ENCODE measurements at places on chromosomes 3 and 15. TPM values are rescaled to one million over a fixed set of nuclear protein-coding genes. Genes with fewer than 3 reads are reported as not detected.

GRCh38 chr3:46894256-46894655, 16.7 kb downstream of the PTH1R start:
- H3K4me3 ChIP-seq: no peak overlapping the region
- H3K4me1 ChIP-seq: peaks cover 18% of the 10 kb centered on the region
- DNase-seq: no peak
- no peak overlapping the region for H3K27ac ChIP-seq
- no peaks in the 10 kb centered on the region for H3K36me3 ChIP-seq

DNA sequence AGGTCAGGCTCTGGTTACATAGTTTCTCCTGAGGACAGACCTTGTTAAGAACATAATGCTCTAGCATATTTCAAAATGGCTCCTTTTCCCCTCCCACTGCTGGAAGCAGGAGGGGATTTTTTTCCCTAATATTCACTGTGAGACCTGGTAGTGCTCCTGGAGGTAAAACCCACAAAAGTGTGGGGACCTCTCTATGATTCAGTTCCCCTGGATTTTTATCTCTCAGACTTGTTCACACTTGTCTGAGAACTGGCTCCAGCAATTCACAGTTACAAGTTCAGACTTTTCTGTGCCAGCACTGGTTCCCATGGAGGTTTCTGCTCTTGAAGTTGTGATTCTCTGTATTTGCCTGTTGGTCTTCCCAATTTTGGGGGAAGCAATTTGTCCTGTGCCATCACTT, 36.3 kb upstream of the PCOLCE2 start:
- no peak overlapping the region for H3K4me3 ChIP-seq
- H3K27me3 ChIP-seq: peaks cover 19% of the 10 kb centered on the region
- DNase-seq: no peak
- H3K27ac ChIP-seq: no peak overlapping the region

- H3K27ac ChIP-seq: no peak overlapping the region
- H3K4me3 ChIP-seq: no peak overlapping the region
- no peak for DNase-seq
- no peaks in the 10 kb centered on the region for H3K36me3 ChIP-seq
- peaks cover 1% of the 10 kb centered on the region for H3K4me1 ChIP-seq
- peaks cover 7% of the 10 kb centered on the region for H3K27me3 ChIP-seq
Measured at GRCh38 chr3:132346841-132347736, 29.9 kb downstream of the ACP3 start.

GRCh38 chr3:121918779-121919483, 24.7 kb downstream of the SLC15A2 start:
- no peaks in the 10 kb centered on the region for H3K4me1 ChIP-seq
- no peak overlapping the region for H3K27ac ChIP-seq
- peaks cover 5% of the 10 kb centered on the region for H3K36me3 ChIP-seq
- DNase-seq: no peak
- no peaks in the 10 kb centered on the region for H3K27me3 ChIP-seq

DNA sequence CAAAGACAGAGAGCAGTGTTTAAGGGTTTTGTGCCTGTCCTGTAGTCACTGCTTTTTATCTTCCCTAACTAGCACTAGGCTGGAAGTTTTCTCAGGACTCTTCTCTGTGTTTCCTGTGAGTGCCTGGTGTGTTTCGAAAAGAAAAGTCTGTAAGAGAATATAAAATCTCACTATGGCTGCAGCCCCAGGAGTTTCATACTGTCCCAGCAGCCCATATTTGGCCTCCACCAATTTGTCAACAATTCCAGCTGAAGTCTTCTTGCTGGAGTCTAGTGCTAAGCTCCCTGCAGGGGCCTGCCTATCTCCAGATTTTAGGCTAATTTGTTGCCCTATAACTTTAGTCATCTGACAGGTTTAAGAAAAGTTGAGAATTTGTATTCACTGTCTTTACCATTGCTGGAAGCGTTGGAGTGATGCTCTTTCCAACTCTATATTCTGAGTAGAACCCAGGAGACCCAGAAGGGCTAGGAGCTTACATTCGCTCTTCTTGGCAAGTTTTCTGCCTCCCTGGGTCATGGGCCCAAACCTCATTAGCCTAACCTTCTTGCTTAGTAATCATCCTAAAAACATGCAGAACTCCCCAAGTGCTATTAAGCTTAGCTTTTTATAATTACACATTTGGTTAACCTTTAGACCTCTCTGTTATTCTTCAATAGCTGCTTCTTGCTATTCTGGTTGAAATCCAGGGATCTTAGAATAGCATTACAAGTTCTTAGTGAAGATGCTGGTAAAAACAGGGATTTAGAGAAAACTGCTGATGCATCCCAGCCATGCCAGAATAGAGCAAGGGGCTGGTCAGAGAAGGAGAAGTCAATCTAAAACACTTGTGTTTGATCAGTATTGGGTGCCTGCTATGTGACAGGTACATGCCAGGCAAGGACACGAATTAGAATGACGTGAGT, 283.1 kb downstream of the NEK10 start:
- H3K4me3 ChIP-seq: no peak overlapping the region
- H3K27me3 ChIP-seq: no peaks in the 10 kb centered on the region

GRCh38 chr3:69161587-69162307, 39.4 kb upstream of the LMOD3 start:
- peak; percentile 50 for DNase-seq
- H3K4me1 ChIP-seq: peaks cover 7% of the 10 kb centered on the region
- no peaks in the 10 kb centered on the region for H3K27me3 ChIP-seq
- no peak overlapping the region for H3K27ac ChIP-seq

DNA sequence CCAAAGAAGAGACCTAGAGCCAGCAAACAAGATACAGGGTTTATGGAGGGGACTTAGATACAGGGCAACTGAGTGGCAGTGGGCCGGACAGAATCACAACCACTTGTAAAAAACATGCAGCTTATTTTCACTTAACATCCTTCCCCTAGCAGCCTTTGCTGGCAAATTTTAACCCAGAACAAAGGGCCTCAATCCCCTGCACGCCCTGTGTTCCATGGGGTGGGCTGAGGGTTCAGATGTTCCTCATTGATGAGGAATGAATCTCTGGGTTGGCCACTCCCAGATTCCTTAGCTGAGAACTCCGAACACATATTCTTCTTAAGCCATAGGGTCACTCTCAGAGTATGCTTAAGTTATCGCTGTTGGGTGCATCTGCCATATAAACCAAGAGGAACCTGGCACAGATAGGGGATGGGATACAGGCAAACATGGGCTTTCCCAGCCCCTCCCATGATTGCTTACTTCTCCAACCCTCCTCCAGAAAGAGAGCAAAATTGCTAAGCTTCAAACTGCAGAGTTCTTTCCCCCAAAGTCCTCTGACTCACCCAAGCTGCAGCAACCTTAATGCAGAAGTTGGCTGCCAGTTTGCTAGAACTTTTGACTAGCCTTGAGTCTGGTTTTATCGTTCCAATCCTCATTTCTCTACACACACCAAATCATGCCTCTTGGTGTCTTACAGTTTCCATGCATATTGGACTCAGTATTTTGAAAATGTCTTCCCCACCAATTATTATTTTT, 146.9 kb downstream of the CD47 start:
- H3K4me1 ChIP-seq: peaks cover 14% of the 10 kb centered on the region
- no peak overlapping the region for H3K27ac ChIP-seq
- H3K27me3 ChIP-seq: no peaks in the 10 kb centered on the region
- no peaks in the 10 kb centered on the region for H3K36me3 ChIP-seq
- DNase-seq: no peak

- DNase-seq: no peak
- no peak overlapping the region for H3K4me3 ChIP-seq
- no peak overlapping the region for H3K27ac ChIP-seq
- H3K36me3 ChIP-seq: no peaks in the 10 kb centered on the region
Measured at GRCh38 chr15:98889930-98890695, 117.5 kb downstream of the PGPEP1L start.

GRCh38 chr3:29312395-29312794, 31.5 kb downstream of the RBMS3 start:
- H3K4me3 ChIP-seq: no peak overlapping the region
- no peaks in the 10 kb centered on the region for H3K36me3 ChIP-seq
- H3K4me1 ChIP-seq: no peaks in the 10 kb centered on the region
- no peaks in the 10 kb centered on the region for H3K27me3 ChIP-seq
- no peak overlapping the region for H3K27ac ChIP-seq

DNA sequence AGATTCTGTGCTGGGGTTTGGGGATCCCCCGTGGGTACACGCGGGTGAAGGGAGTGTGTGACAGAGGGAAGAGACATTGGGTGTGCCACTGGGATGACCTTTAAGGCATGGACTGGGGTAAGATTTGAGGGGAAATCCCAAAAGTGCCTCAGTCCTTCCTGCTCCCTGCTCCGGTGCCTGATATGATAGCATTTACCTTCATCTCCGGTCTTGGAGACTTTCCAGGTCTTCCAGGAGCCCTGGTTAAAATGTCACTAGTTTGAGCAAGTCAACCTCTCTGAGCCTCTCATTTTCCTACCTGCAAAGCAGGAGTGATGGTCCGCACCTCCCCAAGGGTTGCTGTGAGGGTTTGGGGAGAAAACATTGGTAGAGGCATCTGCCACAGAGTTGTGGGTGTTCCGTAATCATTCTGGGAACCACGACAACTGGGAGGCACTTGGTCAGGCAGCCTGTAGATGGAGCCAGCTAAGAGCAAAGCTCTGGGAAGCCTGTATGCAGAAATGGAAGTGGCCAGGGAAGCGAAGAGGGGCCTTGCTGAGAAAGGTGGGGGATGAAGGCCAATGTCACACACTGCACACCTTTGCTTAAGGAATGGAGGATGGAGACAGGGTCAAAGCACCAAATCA, 33.9 kb upstream of the KIF23 start:
- peaks cover 3% of the 10 kb centered on the region for H3K27me3 ChIP-seq
- no peak overlapping the region for H3K27ac ChIP-seq
- no peak for DNase-seq
- H3K4me1 ChIP-seq: no peaks in the 10 kb centered on the region
- no peak overlapping the region for H3K4me3 ChIP-seq
- no peaks in the 10 kb centered on the region for H3K36me3 ChIP-seq

DNA sequence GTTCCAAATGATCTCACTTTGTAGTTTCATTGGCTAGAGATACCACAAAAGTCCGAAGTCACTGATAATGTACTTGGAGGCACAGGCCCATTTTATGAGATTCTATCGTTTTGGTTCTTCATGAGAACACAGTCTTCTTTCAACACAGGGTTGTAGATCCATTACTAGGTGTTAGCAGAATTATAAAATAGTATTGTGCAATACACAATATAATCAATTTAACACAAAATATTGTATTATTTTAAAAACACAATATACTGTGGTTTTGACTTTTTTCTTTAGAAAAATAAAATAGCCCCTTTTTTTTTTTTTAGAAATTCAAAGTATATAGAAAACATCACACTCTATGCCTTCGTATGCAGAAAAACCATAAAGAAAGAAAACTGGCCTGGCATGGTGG, 138.6 kb upstream of the TSC22D2 start:
- H3K4me3 ChIP-seq: no peak overlapping the region
- DNase-seq: no peak
- H3K27ac ChIP-seq: no peak overlapping the region
- peaks cover 7% of the 10 kb centered on the region for H3K27me3 ChIP-seq
- no peaks in the 10 kb centered on the region for H3K36me3 ChIP-seq

- peaks cover 15% of the 10 kb centered on the region for H3K27me3 ChIP-seq
- H3K27ac ChIP-seq: no peak overlapping the region
- DNase-seq: no peak
- peaks cover 8% of the 10 kb centered on the region for H3K4me1 ChIP-seq
- H3K36me3 ChIP-seq: no peaks in the 10 kb centered on the region
Measured at GRCh38 chr3:14594234-14594633, 54.1 kb upstream of the GRIP2 start.

- no peaks in the 10 kb centered on the region for H3K4me1 ChIP-seq
- peaks cover 12% of the 10 kb centered on the region for H3K27me3 ChIP-seq
- no peak overlapping the region for H3K4me3 ChIP-seq
Measured at GRCh38 chr15:95252404-95252803, 1021.0 kb downstream of the MCTP2 start.

DNA sequence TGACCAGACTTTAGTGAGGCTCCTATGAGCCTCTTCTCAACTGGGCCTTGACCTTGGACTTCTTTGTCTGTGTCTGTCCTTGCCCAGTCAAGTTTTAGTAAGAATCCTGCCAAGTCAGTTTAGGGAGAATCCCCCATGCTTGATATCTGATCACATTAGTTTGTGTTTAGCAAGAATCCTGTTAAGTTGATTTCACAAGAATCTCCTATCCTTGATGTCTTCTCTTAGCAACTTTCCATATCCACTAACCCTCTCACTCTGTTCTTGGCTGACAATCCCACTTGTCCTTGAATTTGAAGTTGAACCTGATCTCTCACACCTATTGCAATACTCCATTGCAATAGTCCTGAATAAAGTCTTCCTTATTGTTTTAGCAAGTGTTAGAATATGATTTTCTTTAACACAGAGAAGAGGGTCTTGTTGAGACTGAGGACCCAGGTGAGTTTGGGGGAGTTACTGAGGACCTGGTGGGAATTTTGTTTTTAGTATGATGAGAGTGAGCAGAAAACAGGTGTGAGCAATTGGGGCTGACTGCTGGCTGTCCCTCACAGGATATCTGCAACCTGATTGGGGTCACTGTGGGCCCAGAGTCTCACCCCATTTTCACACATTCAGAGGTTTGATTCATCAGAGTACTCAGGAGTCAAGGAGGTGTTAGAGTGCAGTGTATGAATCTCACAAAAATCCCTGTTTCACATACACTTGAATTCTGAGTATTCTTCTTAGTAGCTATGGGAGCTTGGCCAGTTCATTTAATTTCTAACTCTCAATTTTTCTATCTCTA, 39.9 kb upstream of the TNFAIP8L3 start:
- no peaks in the 10 kb centered on the region for H3K36me3 ChIP-seq
- no peak for DNase-seq
- H3K4me1 ChIP-seq: no peaks in the 10 kb centered on the region
- H3K4me3 ChIP-seq: no peak overlapping the region

Gene RPN1
- total RNA-seq: 177 TPM

Gene ESYT3
- total RNA-seq: 0.74 TPM

Gene LMAN1L
- 0.92 TPM for total RNA-seq

Gene IL1RAP
- 8.2 TPM for total RNA-seq

Gene BFSP2
- not detected for total RNA-seq

Gene HGD
- total RNA-seq: 0.55 TPM

Gene SLC2A2
- total RNA-seq: not detected

Gene ONECUT1
- total RNA-seq: not detected
